ENCODE measurements at places on chromosomes 16 and 17.

DNA sequence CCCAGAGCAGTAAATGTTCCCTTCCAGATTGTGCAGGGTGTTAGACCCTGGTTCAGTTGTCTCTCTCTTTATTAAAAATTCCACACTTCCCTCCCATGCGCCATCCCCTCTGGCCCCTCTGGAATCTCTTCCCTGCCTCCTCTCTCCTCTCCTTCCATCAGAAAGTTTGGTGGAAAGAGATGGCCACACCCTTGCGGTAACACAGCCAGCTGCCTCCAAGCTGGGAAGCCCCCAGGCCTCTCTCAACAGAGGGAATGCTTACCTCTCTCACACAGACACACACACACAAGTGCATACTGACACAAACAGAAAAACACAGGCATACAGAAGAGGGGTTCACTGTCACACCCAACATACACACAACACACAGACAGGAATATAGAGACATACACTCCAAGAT, 220.5 kb downstream of the C16orf78 start:
- no peak for DNase-seq

GRCh38 chr17:83151442-83152226, 72.2 kb downstream of the METRNL start:
- no peak for DNase-seq

GRCh38 chr16:78494674-78495073, 395.2 kb downstream of the WWOX start:
- no peak for DNase-seq

GRCh38 chr17:36463916-36464764, 22.3 kb upstream of the ZNHIT3 start:
- DNase-seq, result no peak

- DNase-seq, result no peak
Measured at GRCh38 chr17:69551212-69552010, 136.9 kb downstream of the MAP2K6 start.

DNA sequence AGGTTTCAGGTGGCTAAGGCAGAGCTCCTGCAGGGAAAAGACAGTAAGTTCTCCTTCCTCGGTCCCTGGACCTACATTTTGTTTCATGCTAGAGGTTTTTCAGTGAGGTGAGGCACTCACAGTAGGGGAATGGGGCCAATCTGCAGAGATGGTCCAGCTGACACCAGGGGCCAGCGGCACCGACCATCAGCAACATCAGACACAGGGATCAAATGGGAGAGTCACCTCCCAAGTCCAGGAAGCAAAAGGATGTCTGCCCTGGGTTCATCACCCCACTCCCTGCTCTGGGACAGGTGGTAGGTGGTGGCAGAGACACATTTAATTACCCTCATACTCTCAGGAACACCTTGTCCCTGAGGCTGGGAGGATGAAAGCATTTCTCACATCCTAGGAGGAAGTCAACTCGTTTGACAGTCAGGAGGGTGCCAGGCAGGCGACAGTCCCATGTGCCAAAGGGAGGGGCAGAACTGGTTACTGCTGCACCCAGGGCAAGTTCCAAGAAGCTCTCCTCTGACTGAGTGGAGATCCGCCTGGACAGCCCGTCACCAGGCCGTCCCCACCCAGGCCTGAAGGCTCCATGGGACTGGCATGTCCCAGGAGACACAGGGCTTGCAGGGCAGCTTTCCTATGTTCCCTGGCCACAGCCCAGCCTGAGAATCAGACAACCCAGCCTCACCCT, 19.2 kb downstream of the ATP6V0D1 start:
- DNase-seq, result no peak
